NCI-H345 (cell line): ENCODE measurements at places on chromosomes 5 and 9.

DNA sequence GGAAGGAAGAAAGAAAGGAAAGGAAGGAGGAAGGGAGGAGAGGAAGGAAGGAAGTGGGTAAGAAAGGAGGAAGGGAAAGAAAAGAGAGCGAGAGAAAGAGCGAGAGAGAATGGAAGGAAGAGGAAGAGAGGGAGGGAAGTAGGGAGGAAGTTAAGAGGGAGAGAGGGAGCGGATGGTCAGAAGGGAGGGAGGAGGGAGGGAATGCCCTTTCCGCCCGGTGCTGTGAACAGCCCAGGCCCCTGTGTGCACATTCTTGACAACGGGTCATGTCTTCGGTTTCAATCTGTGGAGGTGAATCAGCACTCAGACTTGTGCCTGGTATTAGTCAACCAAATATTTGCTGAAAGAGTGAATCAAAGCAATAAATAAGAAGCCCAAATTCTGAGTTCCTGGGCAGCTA, 39.2 kb downstream of the PRUNE2 start:
- DNase-seq: no peak

GRCh38 chr5:163653526-163653925, 148.1 kb downstream of the MAT2B start:
- no peak for DNase-seq

DNA sequence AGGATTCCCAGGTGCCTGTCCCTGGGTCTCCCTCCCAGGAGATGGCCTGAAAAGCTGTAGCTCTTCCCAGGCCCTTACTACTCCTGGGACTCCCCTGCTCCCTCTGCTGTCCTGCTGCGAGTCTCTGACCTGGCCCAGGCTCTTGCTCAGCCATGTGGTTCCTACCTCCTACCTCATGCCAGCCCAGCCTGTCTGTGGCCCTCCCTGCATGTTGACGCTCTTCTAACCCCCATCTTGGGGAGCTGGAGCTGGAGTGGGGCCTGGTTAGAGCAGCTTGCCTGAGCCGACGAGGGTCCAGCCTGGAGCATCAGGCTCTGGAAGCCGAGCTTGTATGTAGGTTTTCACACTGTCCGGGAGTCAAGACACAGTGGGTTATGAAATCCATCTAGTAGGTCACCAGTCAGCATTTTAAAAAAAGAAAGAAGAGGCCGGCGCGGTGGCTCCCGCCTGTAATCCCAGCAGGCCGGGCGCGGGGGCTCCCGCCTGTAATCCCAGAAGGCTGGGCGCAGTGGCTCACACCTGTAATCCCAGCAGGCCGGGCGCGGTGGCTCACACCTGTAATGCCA, 244.4 kb downstream of the FANCC start:
- no peak for DNase-seq

DNA sequence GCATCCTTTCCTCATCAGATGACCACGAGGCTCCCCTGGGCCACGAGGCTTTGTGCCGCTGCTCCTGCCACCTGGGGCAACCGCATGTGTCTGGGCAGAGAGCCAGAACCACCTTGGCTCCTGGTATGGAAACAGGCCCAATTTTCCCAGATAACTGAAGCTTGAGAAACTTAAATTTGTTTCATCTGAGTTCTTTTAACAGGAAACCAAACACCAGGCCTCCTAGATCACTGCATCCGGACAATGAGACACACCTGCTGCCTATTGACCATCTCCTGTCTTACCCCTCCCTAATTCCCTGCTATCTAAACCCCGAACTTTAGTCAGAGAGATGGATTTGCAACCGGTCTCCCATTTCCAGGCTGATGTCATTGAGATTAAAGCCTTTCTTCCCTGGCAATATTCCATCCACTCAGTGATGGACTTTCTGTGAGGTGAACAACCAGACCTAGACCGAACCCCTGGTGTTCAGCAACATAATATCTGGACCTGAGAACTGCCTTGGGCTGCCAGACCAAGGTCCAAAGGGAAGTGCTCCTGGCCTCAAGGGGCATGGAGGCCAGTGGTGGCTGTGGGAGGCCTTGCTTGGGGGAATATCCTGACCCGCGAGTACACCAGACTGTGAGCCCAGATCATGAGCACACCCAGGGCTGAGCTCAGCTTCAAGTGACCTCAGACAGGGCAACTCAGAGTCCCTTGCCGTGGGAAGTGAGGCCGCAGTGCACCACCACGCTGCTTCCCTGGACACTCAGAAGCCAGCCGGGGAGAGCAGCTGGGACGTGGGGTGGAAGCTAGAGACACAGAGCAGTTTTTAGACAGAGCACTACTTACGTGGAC, 199.7 kb downstream of the HSPA4 start:
- peak; percentile 69 for DNase-seq

GRCh38 chr9:98107926-98108325, 11.1 kb downstream of the TRIM14 start:
- DNase-seq: no peak
